Fibroblast of skin of right quadriceps (primary cell): ENCODE measurements at places on chromosomes 7 and 10.

GRCh38 chr10:69861251-69862240, 59.8 kb downstream of the COL13A1 start:
- DNase-seq = peak; percentile 92

- DNase-seq = no peak
Observed at GRCh38 chr7:68256295-68256694, 1259.7 kb downstream of the TYW1 start.

- no peak for DNase-seq
Observed at GRCh38 chr10:131071721-131072120, 239.8 kb downstream of the TCERG1L start.

DNA sequence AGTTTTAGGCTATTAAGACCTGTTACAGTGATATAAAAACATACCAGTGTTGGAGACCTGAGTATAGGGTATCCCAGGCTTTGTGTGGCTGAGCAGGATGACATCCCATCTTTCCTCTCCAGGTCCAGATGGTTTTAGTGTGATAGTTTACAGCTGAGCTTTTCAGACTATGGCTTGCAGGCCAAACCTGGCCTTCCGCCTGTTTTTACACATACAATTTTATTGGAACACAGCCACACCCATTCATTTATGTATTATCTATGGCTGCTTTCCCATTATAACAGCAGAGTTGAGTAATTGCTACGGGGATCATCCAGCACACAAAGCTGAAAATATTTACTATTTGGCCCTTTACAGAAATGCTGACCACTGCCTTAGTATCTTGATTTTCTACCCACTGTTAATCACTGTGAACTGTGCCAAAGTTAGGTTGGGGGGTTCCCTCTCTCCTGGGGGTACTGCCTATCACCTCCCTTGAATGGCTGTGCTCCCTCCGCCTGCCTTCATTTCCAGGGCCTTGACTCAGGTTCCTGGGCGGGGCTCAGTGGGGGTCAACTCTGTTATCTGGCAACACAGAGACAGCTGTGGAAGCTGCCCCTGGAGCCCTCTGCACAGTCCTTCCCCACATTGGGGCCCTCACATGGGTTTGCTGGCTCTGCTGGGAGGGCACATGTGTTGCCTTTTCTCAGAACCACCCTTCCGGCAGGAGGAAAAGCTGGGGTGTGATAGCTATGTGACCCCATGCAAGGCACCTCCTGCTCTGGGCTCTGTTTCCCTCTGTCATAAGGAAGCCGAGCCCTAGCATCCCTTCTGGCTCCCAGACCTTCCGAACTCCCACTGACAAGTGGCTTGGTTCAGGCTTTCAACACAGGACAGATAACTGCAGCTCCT, 40.3 kb upstream of the SH2D4B start:
- peak; percentile 63 for DNase-seq

DNA sequence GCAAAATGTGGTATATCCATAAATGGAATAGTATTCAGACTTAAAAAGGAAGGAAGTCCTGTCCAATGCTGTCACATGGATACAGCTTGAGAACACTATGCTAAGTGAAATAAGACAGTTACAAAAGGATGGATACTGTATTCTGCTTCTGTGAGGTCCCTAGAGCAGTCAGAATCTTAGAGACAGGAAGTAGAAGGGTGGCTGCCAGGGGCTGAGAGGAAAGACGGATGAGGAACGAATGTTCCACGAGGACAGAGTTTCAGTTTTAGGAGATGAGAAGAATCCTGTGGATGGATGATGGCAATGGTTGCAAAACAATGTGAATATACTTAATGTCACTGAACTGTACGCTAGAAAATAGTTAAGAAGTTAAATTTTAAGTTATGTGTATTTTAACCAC, 3.8 kb downstream of the PRKCQ start:
- DNase-seq = no peak

DNA sequence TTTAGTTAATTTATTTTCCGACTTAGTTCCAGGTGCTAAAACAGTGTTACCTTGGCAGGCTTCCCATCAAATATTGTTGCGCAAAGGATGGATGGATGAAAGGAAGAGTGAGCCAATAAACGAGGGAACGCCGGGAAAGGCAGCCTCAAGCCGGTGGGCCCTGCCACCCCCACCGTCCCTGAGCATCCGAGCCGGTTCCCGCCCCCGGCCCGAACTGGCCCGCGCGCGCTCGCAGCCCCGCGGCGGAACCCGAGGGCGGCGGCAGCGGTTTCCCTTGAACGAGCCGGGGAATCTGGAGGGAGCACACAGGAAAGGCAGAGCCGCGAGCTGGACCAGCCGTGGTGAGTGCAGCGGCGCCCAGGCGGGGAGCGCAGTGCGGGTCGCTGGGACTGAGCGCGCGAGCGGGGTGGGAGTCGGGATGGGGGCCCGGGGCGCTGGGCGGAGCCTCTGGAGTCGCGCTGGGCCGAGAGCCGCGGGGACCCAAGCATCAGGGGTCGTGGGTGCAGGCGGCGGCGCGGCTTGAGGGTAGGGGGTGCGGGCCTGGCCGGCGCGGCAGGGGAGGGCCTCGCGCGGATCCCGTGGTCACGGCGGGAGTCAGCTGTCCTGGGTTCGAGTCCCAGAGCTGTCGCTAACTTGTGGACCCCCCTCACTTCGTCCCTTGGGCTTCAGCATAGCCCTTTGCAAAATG, at the start of gene AGK:
TSS of gene AGK (plus strand) at position 317 of the 688 bp plus-strand sequence. CDS start 4,057 bp downstream, outside the sequence.
- DNase-seq = peak; percentile 84

GRCh38 chr10:70960783-70961570, 72.6 kb upstream of the PCBD1 start:
- DNase-seq = no peak

GRCh38 chr10:91073286-91073979, 147.0 kb upstream of the PCGF5 start:
- DNase-seq = no peak

- DNase-seq = no peak
Observed at GRCh38 chr7:138396251-138397070, 63.6 kb upstream of the TRIM24 start.

- DNase-seq = no peak
Observed at GRCh38 chr10:43190289-43190688, 52.0 kb downstream of the CSGALNACT2 start.

GRCh38 chr7:152667958-152668357, 8.0 kb downstream of the XRCC2 start:
- DNase-seq = no peak

DNA sequence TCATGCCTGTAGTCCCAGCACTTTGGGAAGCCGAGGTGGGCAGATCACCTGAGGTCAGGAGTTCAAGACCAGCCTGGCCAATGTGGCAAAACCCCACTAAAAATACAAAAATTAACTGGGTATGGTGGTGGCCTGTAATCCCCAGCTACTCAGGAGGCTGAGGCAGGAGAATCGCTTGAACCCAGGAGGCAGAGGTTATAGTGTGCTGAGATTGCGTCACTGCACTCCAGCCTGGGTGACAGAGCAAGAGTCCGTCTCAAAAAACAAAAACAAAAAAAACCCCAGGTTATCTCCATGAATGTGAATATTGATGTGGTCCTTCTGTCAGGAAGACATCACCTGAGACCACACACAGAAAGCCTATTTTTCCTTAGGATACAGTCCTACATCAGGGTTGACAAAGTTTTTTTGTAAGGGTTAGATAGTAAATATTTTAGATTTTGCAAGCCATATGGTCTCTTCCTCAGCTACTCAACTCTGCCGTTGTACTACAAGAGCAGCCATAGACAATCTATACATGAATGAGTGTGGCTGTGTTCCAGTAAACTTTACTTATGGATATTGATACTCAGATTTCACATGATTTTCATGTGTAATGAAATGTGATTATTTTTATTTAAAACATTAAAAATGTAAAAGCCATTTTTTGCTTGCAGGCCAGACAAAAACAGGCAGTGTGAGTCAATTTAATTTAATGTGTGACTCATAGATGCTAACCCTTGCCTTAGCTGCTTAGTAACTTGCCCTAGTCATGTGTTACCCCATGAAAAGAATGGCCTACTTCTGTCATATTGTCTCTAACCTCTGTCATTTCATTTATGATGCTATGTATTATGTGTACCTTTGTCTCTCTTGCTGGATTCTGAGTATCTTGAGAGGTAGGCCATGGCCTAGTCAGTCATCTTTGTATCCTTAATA, 78.1 kb downstream of the TPST1 start:
- DNase-seq = peak; percentile 80

DNA sequence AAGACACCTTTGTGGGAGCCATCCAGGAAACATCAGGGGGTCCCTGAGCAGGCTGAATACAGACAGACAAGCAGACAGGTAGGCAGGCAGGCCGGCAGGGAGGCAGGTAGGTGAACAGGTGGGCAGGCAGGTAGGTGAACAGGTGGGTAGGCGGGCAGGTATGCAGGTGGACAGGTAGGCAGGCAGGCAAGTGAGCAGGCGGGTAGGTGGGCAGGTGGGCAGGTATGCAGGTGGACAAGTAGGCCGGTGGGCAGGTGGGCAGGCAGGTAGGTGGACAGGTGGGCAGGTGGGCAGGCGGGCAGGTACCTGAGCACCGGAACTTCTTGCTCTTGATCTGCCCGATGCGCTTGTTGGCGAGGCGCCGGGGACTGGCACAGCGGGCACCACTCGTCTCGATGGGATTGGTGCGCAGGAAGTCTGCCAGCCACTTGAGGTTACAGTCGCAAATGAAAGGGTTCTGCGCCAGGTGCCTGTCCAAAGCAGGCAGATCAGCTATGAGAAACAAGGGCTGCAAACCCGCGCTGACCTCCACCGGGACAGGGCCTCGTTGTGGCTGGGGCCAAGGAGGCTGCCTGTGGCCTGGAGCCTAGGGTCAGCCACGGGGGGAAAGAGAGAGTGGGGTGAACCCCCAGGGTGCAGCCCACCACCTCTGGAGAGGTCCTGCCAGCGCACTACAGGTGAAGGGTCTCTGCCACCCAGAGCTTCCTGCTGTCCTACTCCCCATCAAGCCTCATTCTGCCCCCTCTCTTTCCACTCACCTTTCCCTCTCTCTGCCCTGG, 136.9 kb downstream of the SLIT1 start:
- DNase-seq = no peak

DNA sequence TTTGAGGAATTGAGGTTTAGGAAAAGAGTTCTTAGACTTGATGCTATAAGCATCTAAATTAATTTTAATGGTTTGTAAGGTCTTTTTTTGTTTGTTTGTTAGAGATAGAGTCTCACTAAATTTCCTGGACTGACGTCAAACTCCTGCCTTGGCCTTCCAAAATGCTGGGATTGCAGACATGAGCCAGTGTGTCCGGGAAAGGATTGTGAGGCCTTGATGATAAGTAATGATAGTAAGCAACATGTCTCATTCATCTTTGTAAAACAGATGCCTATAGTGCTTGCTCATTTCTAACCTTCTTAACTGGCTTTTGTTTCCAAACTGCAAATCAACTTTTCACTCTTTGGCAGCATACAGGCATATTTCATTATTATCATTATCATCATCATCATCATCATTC, 176.0 kb upstream of the KCND2 start:
- DNase-seq = no peak

- no peak for DNase-seq
Observed at GRCh38 chr10:88705958-88706357, at the start of gene LIPK. Gene LIPK (plus strand): TSS chr10:88706249. CDS start chr10:88724544, 18,295 bp downstream.

DNA sequence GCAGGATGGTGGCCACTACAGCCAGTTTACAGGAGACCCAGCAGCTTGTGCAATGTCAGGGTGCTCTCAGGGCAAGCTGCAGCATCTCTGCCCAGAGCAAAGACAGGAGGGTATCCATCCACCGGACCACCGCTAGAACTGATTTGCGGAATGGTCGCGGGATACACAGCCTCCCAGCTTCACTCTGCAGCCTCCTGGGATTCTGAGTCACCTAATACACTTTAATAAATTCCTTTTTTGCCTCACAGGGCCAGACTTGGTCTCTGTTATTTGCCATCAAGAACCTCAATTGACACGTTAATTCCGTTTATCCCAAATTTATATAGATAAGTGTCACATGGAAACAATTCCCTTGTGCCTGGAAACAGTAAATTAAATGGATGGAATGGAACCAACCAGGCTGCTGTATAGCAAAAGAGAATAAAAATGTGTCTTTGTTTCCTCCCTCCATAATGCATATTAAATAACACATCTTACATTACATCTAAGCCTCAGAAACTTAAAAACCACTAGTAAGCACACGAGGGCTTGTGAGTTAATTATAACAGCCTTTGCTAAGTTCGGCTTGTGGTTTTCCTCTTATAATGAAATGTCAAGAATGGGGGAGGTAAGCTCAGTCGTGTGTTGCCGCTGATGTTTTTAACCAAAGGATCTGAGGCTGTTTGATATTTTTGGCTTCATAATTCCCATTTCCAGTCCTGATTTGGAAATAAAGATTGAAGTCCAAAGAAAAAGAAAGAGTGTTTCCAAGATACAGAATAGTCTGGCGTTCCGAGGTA, 52.1 kb downstream of the ADRB1 start:
- DNase-seq = peak; percentile 28

GRCh38 chr7:44964384-44964830, 14.4 kb downstream of the MYO1G start:
- no peak for DNase-seq

GRCh38 chr10:84233940-84234339, 7.4 kb downstream of the LRIT1 start:
- DNase-seq = no peak

GRCh38 chr7:35356495-35356894, 102.6 kb upstream of the TBX20 start:
- DNase-seq = no peak

GRCh38 chr7:29377718-29378117, 183.1 kb downstream of the CHN2 start:
- no peak for DNase-seq

- no peak for DNase-seq
Observed at GRCh38 chr7:121204537-121204936, 124.3 kb upstream of the WNT16 start.

- no peak for DNase-seq
Observed at GRCh38 chr10:37704566-37704965, 152.8 kb downstream of the ZNF248 start.

DNA sequence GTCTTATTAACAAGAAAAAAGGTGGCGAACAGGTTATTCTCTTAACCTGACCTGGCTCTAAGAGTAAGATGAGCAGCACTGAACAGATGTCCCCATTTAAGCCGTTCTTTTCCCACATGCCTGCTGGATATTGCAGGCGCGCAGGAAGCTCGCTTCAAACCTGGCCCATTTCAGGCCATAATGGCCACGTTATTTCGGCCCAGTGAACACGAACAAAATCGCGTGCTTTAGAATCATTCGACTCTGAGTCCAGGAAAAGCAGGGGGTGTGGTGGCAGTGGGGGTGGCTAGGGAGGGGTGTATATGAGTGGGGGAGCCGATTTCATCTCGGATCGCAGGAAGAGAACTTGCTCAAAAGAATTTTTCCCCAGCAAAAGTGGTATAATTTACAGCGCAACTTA, 6.6 kb upstream of the SP8 start:
- DNase-seq = no peak

GRCh38 chr10:58517081-58517480, 4.4 kb downstream of the BICC1 start:
- no peak for DNase-seq

DNA sequence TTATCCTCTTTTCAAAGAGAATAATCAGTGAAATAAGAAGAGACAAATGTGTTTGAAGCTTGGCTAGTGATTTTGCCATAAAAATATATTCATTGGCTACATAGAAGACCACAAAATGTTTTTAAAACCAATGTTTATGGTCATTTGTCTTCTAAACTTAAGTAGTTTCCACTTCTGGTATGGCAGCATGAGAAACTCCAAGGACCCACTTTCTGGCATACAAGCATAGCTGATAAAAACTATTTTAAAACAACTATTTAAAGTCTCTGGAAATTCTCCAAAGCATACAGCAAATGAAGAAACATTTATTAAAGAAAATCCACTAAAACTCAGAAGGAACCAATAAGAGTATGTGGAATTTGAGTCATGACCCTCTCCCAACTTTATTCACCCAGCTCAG, 89.2 kb upstream of the TOMM7 start:
- DNase-seq = no peak
